ENCODE measurements at places on chromosomes 1 and 21. TPM values are rescaled to one million over a fixed set of nuclear protein-coding genes. Genes with fewer than 3 reads are reported as not detected.

The KLF17 gene
- total RNA-seq: 0.47 TPM

The SERINC2 gene
- 32.3 TPM for total RNA-seq

The CD1D gene
- total RNA-seq: 4.6 TPM

The KCNJ9 gene
- not detected for total RNA-seq

The PDE9A gene
- 12.8 TPM for total RNA-seq

- H3K36me3 ChIP-seq: no peaks in the 10 kb centered on the region
- DNase-seq: no peak
- H3K4me3 ChIP-seq: no peak overlapping the region
- H3K4me1 ChIP-seq: no peaks in the 10 kb centered on the region
- no peaks in the 10 kb centered on the region for H3K27me3 ChIP-seq
Measured at GRCh38 chr1:157411769-157412168, 140.5 kb downstream of the FCRL5 start.

DNA sequence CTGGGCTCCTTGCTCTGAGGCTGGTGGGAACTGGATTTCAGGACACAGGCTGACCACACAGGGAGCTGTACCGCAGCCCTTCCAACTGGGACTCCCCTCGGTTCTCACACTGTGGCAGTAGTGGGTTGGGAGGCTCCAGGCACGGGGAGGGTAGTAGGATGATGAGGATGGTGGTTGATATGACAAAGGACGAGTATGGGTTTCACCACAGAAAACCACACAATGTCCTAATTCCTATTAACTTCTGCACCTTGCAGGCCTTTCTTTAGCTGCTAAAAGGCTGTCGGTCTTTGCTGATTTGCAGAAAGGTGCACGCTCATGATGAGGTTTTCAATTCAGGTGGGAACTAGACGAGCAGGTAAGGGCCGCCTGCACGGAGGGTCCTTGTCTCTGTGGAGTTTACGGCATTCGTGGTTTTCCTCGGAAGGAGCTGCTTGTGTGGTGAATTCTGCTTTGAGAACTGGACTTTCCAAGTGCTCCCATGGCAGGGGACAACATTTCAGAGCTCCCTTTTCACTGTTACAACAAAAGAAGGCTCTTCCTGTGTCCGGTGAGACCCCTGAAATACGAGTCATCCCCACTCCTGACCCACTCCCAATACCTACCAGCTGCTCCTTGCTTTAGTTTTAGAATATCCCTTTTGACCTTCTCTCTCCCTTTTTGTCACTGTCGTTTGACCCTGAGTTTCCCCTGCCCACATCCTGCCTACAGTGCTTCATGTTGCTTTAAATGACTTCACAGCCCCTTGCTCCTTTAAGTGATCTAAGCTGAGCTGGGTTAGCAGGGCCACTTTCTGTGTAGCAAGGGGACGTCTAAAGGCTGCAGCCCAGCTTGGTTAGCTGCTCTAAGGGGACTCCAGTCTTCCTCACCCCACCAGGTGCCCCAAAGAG, 125.1 kb downstream of the MRPS6 start:
- H3K4me3 ChIP-seq: no peak overlapping the region
- H3K4me1 ChIP-seq: peaks cover 31% of the 10 kb centered on the region
- H3K27ac ChIP-seq: no peak overlapping the region
- no peaks in the 10 kb centered on the region for H3K36me3 ChIP-seq

DNA sequence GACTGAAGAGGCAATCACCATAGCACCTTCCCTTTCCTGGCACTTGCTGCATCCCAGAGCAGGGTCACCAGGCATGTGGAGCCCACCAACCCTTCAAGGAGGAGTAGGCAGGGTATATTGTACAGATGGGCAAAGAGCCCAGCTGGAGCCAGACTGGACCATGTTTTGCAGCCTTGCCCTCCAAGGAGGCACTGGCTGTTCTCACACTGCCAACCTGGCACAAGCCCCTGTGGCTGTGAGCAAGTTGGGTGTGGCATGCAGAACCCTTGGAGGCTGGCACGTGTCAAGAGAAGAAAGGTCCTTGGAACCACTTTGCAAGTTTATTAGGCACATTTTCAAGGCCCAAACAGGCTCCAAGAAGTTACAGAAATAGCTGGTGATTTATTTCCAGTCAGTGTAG, 146.4 kb downstream of the FOXD2 start:
- no peak overlapping the region for H3K4me3 ChIP-seq
- H3K36me3 ChIP-seq: no peaks in the 10 kb centered on the region
- H3K4me1 ChIP-seq: peaks cover 17% of the 10 kb centered on the region
- no peak overlapping the region for H3K27ac ChIP-seq
- H3K27me3 ChIP-seq: no peaks in the 10 kb centered on the region

DNA sequence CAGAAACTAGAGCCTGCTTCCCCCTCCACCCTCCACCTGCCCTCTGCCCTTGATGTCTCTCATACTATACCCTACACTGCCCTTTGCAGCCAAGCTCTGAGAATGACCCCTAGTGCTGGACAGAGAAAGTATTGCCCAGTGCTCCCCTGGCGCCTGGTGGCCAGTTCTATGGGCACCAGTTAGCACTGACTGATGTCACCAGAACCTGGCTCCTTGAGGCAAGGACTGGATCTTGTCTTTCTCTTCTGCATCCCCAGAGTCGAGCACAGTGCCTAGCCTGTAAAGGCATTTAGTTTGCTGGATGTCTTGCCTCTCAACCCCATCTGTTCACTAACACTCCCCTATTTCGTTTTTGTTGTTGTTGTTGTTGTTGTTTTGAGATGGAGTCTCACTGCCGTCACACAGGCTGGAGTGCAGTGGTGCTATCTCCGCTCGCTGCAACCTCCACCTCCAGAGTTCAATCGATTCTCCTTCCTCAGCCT, 5.9 kb downstream of the PHLDA3 start:
- peaks cover 54% of the 10 kb centered on the region for H3K4me1 ChIP-seq
- no peaks in the 10 kb centered on the region for H3K27me3 ChIP-seq
- no peak overlapping the region for H3K4me3 ChIP-seq
- peak overlapping the region; percentile 78 for H3K27ac ChIP-seq

GRCh38 chr1:21337928-21338572, 47.8 kb upstream of the ECE1 start:
- peaks cover 97% of the 10 kb centered on the region for H3K4me1 ChIP-seq
- no peak overlapping the region for H3K4me3 ChIP-seq

DNA sequence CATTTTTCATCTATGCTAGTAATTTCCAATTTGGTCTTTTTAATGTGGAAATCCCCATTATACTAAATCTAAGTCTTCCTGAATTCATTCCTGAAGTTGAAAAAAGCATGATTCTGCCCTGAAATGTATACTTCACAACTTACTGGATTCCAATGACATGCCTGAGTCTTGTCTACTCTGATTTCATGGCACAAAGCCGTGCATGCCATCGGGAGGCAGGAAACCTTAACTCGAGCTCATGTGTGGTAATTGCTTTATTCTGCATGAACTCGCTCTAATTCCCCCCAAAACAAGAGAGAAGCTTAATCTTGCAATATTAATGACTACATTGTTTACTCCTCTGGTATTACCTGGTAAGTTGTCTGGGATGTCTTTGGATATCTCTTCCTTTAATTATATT, 39.6 kb upstream of the PBX1 start:
- no peak overlapping the region for H3K4me3 ChIP-seq
- H3K27me3 ChIP-seq: no peaks in the 10 kb centered on the region

DNA sequence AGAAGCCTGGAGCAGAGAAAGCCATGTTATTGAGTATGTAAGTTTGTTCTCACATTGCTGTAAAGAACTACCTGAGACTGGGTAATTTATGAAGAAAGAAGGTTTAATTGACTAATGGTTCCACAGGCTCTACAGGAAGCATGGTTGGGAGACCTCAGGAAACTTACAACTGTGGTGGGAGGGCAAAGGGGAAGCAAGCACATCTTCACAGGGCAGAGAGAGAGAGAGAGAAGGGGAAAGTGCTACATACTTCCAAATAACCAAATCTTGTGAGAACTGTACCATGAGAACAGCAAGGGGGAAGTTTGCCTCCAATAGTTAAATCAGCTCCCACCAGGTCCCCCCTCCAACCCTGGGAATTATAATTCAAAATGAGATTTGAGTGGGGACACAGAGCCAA, 302.7 kb downstream of the ST6GALNAC3 start:
- H3K36me3 ChIP-seq: no peaks in the 10 kb centered on the region
- no peak for DNase-seq
- no peaks in the 10 kb centered on the region for H3K4me1 ChIP-seq

DNA sequence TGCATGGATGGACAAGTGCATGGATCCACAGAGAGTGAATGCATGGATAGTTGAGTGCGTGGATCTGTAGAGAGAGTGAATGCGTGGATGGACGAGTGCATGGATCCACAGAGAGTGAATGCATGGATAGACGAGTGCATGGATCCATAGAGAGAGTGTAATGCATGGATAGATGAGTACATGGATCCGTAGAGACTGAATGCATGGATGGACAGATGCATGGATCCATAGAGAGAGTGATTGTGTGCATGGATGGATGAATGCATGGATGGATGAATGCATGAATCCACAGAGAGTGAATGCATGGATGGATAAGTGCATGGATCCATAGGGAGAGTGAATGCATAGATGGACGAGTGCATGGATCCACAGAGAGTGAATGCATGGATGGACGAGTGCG, 153.8 kb downstream of the PCBP3 start:
- H3K4me3 ChIP-seq: no peak overlapping the region
- no peaks in the 10 kb centered on the region for H3K36me3 ChIP-seq
- H3K4me1 ChIP-seq: no peaks in the 10 kb centered on the region

DNA sequence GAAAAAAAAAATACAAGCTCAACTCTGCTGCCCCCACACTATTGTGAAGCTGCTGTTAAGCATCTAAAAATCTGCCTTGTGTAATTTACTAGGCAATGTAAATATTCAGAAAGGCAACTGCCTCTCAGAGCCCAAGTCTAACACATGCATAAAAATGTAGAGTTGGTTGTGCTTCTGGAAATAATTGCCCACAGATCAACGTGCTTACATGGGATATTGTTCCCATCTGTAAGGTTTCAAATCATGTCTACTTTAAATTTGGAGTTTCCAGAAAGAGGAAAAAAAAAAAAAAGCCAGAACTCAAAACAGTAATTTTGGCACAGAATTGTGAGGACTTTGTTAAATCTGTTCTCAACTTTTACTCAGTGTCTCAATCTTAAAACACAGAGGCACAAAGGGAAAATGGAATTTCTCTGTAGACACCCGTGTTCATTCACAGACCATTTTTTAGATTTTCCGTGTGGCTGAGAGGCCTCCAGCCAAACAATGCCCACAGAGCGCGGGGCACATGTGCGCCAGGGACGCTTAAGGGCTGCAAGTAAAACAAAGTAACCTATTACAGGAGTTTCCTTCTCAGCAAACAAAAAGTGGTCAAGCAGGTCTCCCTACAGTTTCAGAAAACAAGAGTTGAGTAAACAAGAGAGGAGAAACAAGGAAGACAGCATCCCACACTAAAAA, 115.5 kb downstream of the RERE start:
- H3K4me3 ChIP-seq: peak overlapping the region; percentile 72
- no peaks in the 10 kb centered on the region for H3K27me3 ChIP-seq
- DNase-seq: peak; percentile 72
- peak overlapping the region; percentile 85 for H3K27ac ChIP-seq

- no peak overlapping the region for H3K4me3 ChIP-seq
- no peak for DNase-seq
- no peak overlapping the region for H3K27ac ChIP-seq
- H3K4me1 ChIP-seq: no peaks in the 10 kb centered on the region
- H3K36me3 ChIP-seq: no peaks in the 10 kb centered on the region
Measured at GRCh38 chr1:199403531-199404116, 623.9 kb upstream of the NR5A2 start.

- peaks cover 96% of the 10 kb centered on the region for H3K36me3 ChIP-seq
- H3K27ac ChIP-seq: no peak overlapping the region
- H3K4me3 ChIP-seq: no peak overlapping the region
- DNase-seq: no peak
- H3K27me3 ChIP-seq: no peaks in the 10 kb centered on the region
- no peaks in the 10 kb centered on the region for H3K4me1 ChIP-seq
Measured at GRCh38 chr1:229480495-229480894, 27.6 kb downstream of the NUP133 start.

DNA sequence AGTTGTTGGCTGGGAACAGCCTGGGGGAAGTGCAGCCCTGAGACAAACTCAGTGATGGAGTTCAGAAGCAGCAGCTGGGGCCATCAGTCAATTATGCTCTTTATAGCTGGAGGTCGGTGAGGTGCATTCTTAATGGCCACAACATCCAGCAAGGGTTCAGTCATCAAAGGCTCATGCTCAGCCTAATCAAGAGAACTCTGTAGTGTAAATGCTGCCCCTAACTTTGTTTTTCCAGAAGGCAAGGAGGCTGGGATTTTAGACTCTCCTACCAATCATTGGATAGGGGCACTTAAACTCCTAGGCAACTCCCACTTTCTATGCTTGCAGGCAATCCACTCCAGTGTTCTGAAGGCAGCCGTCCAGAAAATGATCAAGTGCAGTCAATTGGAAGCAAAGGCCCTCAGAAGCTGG, 15.0 kb upstream of the RGS4 start:
- H3K27ac ChIP-seq: no peak overlapping the region
- DNase-seq: no peak
- H3K4me1 ChIP-seq: no peaks in the 10 kb centered on the region
- no peaks in the 10 kb centered on the region for H3K27me3 ChIP-seq
- H3K4me3 ChIP-seq: no peak overlapping the region

- DNase-seq: no peak
- peaks cover 38% of the 10 kb centered on the region for H3K36me3 ChIP-seq
- H3K4me3 ChIP-seq: no peak overlapping the region
- H3K27ac ChIP-seq: no peak overlapping the region
- H3K27me3 ChIP-seq: no peaks in the 10 kb centered on the region
- peaks cover 50% of the 10 kb centered on the region for H3K4me1 ChIP-seq
Measured at GRCh38 chr1:112458756-112459155, 50.0 kb upstream of the WNT2B start.

- no peak for DNase-seq
- no peaks in the 10 kb centered on the region for H3K36me3 ChIP-seq
- H3K27me3 ChIP-seq: no peaks in the 10 kb centered on the region
Measured at GRCh38 chr1:213564215-213564659, 423.5 kb upstream of the PROX1 start.

GRCh38 chr1:168654198-168654915, 74.6 kb downstream of the DPT start:
- H3K36me3 ChIP-seq: no peaks in the 10 kb centered on the region
- DNase-seq: no peak
- no peak overlapping the region for H3K4me3 ChIP-seq
- no peaks in the 10 kb centered on the region for H3K27me3 ChIP-seq
- H3K27ac ChIP-seq: no peak overlapping the region
- no peaks in the 10 kb centered on the region for H3K4me1 ChIP-seq

GRCh38 chr1:196933531-196934189, 9.9 kb upstream of the CFHR2 start:
- no peak overlapping the region for H3K4me3 ChIP-seq
- H3K4me1 ChIP-seq: no peaks in the 10 kb centered on the region
- no peak for DNase-seq

GRCh38 chr1:23601135-23601967, 42.0 kb upstream of the ID3 start:
- H3K27ac ChIP-seq: no peak overlapping the region
- no peaks in the 10 kb centered on the region for H3K36me3 ChIP-seq
- no peaks in the 10 kb centered on the region for H3K27me3 ChIP-seq
- no peak for DNase-seq
- H3K4me3 ChIP-seq: no peak overlapping the region

DNA sequence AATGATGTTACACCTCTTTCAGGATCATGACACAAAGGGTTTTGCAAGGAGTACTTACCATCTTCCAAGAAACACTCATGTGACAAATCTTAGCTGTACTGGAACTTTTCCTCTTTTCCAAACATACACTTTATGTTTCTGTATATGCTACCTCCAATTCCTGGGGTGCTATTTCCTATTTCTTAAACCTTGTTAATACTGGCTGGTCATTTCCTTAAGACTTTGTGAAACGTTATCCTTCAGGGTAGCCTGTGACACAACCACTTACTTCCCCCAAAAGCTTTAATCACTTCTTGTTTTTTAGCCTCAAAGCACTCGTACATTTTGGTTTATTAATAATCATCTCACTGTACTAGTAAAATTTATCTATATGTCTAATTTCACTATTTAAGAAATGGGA, 39.4 kb downstream of the OR10Z1 start:
- no peaks in the 10 kb centered on the region for H3K36me3 ChIP-seq
- H3K4me1 ChIP-seq: peaks cover 7% of the 10 kb centered on the region
- H3K4me3 ChIP-seq: no peak overlapping the region
- H3K27ac ChIP-seq: no peak overlapping the region
- no peak for DNase-seq

Data from lower lobe of right lung (tissue), 2 donors.